ENCODE measurements at places on chromosomes 7 and 10.

- DNase-seq, result no peak
These were observed 10.2 kb downstream of the CUTC start for GRCh38 chr10:99742254-99742653.

GRCh38 chr10:114678336-114678735 lies 20.3 kb upstream of the ABLIM1 start:
- DNase-seq, result no peak

GRCh38 chr10:68202960-68203353 lies 29.0 kb downstream of the ATOH7 start:
- peak; percentile 39 for DNase-seq

- DNase-seq, result peak; percentile 16
These were observed 796 bp downstream of the CDK14 start for GRCh38 chr7:90596671-90597562.

GRCh38 chr7:29142021-29142727 lies 4.2 kb downstream of the CPVL start:
- no peak for DNase-seq

GRCh38 chr10:31675726-31676125 lies 252.9 kb downstream of the ARHGAP12 start:
- DNase-seq, result no peak

Data from GM04504 (cell line).